ENCODE measurements at places on chromosomes 13 and 19.

GRCh38 chr13:45441633-45442032 lies 23.1 kb upstream of the COG3 start:
- DNase-seq, result peak; percentile 10

DNA sequence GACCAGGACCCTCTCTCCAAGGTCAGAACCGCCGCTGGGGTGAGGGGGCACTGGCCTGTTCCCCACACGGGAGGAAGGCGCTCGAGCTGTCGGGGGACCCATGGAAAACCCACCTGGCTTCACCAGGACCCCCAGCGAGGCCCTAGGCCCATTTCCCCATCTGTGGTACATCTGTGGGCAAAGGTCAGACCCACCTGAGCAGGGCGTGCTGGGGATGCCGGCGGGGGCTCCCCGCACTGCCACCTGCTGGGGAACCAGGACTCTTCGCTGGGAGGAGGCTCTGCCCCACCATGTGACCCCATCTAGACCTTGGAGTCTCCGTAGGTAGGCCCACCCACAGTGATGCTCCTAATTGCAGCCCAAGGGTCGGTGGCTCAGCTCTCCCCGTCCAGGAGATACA lies 511 bp downstream of the WDR88 start:
- DNase-seq, result no peak

- DNase-seq, result no peak
Measured at GRCh38 chr13:69423844-69424243, 683.8 kb upstream of the ATXN8OS start.

- peak; percentile 74 for DNase-seq
Measured at GRCh38 chr13:42991898-42992763, at the start of gene EPSTI1. EPSTI1 (minus strand) TSS chr13:42992241; CDS start chr13:42992165, 76 bp downstream.

DNA sequence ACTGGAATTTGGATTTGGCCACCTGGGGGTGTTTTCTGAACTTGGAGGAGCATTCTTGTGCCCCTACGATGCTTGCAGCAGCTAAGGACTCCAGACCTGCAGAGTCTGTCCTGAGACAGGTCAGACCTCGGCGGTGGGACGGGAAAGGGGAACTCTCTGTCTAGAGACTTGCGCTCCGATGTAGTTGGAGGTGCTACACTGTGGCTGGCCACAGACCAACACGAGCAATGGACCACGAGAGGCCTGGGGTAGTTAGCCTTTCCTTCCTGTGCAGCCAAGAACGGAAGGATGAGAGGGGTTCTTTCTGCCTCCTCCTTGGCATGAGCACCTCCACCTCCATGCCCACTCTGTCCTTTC lies 5.9 kb upstream of the GRAMD1A start:
- DNase-seq, result no peak

GRCh38 chr13:30108216-30108912 lies 199.0 kb downstream of the KATNAL1 start:
- no peak for DNase-seq

DNA sequence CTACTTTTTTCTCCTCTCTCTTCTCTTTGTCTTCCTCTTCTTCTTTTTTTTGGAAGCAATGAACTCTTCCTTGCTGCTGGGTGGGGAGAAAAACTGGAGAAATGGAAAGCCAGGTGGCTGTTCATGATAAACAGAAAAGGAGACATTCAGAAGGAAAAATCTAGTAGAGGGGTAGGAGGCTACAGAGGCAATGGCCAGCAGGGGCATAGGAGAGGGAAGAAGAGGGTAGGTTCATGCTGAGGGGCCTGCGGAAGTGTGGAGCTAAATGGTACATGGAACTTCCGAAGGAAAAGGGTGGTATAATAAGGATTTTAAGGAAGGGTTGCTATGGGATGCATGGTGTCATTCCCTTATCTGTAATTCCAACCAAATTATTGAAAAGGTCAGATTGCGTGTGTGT lies 17.5 kb upstream of the HS6ST3 start:
- no peak for DNase-seq

- no peak for DNase-seq
Measured at GRCh38 chr13:44075113-44075512, 195.4 kb downstream of the LACC1 start.

All from fibroblast of skin of right quadriceps (primary cell).